ENCODE measurements at places on chromosomes 16 and 17.
A peak's percentile ranks its signal among the peaks of the same experiment; 100 is the strongest.

GRCh38 chr16:30350134-30350871, 4.8 kb downstream of the CD2BP2 start:
- no peak for DNase-seq

DNA sequence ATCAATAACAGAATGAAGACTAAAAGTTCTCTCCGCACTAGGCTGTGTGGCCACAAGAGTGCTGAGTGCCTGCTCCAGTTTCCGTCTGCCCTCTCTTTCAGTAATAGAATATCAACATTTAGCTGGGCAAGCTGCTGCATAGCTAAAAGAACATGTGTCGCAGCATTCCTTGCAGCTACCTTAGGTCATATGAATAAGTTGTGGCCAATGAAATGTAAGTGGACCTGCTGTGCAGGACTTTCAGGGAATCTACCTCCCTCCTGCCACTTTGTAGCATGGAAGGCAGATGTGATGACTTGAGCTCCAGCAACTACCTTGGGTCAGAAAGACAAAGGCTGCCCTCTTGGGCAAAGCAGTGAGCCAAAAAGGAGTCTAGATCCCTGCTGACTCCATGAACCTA, 25.4 kb downstream of the SLC39A11 start:
- DNase-seq = no peak

DNA sequence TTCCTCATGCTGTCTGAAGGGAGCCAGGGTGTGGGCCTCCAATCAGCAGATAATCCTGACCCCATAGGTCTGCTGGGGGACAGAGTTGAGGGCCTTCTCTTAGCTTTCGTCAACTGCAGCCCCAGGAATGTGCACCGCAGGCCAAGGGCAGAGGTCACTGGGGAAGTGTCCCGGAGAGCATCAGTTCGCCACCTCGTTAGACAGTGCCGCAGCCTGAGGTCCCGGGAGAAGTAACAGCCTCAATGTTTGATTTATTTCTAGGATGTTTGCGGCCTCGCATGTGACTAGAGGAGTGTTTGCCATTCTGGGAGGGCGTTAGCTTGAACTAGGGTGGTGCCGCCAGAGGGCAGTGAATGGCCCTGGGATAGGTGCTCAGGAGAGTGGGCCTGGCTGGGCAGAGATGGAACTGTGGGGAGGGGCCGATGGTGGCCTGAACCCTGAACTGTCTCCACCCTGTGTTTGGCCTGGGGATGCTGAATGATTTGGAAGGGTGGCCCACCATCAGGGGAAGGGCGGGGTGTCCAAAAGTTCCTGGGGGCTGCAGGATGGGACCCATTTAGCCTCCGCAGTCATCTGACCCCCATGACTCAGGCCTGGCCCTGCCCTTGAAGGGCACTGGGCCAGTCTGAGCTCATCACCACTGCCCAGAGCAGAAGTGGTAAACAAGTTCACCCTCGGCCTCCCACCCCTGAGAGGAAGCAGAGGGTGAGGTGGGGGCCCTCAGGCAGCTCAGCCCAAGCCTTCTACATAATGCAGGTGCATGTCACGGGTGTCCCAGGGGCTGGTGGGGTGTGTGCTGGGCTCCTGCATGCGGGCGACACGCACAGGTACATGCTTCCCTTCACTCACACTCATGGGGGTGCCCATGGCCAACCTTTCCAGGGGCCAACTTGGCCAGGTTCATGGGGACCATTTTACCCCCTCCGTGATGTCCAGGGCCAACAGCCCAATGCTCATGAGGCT, 12.4 kb upstream of the TAC4 start:
- DNase-seq = no peak

- peak; percentile 75 for DNase-seq
Observed at GRCh38 chr16:31868691-31869167, 4.9 kb upstream of the ZNF267 start.

GRCh38 chr17:81991684-81992305, 14.4 kb downstream of the ASPSCR1 start:
- DNase-seq = no peak

GRCh38 chr17:38743556-38744171, 4.5 kb downstream of the PCGF2 start:
- no peak for DNase-seq

DNA sequence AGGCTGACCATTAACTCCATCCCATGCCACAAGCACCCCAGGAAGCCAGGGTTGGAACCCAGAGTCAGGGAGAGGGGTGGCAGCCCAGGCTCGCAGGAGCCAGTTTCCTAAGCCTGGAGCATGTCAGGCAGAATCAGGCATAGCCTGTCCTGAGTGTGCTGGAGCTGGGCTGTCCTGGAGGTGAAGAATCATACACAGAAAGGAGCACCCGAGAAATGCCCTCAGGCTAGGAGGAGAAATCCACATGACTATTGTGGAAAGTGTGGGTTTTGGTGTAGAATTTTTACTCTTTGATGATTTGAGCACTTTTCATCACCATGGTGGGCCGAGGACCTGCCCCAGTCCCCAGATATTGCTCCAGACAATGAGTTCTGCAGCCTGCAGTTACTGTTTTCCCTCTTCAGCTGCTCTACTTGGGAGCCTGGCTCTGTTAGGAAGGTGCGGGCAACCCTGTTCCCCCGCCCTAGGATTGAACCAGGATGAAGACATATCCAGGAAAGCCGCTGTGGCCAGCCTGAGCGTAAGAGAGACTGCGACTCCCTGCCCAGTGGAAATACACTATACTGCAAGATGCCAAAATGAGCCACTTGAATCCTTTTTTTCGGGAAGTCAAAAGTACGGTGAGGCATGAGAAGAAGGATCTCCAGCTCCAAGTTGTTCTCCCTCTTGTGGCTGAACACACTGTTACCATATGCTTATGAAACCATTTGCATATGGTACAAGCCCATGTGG, 29.0 kb upstream of the HEATR6 start:
- DNase-seq = no peak

GRCh38 chr16:57413301-57413730, 8.7 kb downstream of the CCL17 start:
- no peak for DNase-seq

Data from renal pelvis (tissue), 12 donors.